ENCODE measurements at places on chromosomes 6 and 20.

DNA sequence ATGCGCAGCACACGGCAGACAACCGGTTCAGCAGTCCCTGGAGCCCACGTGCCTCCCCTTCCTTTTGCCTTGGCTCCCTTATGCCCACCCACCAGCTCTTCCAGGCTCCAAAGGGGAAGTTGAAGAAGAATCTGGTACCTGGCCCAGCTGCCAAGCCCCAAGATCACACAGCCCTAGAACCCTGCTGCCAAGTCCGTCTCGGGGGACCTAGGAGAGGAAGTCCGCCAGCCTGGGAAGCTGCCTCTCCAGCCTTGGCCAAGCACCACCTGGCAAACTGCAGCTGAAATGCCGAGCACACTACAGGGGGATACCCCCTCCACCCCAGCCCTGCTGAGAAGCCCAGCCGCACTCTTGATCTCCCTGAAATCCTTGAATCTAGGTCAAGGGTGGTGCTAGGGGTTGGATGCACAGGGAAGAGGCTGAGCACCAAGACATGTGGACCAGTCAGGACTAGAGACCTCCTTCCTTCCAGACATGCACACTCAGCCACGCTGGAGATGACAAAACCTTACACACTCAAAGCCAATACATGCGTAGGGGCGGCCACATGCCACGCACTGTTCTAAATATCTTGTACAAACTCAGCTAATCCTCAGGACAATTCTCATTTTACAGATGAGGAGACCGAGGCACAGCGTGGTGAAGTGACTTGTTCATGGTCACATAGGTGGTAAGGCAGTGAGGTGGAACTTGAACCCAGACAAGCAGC lies 124.1 kb downstream of the PREX1 start:
- no peak for DNase-seq

DNA sequence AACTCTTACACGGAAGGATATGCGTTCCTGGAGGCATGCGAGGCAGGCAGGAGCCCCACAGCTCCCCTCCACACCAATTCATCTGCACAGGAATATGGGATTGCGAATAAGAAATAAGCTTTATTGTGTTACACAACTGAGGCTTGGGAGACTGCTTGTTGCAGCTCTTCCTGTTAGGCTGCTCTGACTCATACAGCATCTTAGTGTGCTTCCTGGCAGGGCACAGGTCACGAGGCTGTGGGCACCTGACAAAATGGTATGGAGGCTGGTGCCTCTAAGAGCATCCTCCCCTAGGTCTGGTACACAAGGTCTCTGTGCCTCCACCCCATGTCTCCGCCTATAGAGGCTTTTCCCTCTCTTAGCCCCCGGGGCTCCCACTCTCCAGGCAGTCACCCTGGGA lies 6.8 kb downstream of the SLC22A3 start:
- no peak for DNase-seq

GRCh38 chr6:32664827-32665362 lies 1.6 kb downstream of the HLA-DQB1 start:
- DNase-seq = no peak

GRCh38 chr6:162728706-162729105 lies 932 bp downstream of the PACRG start:
- DNase-seq = no peak

DNA sequence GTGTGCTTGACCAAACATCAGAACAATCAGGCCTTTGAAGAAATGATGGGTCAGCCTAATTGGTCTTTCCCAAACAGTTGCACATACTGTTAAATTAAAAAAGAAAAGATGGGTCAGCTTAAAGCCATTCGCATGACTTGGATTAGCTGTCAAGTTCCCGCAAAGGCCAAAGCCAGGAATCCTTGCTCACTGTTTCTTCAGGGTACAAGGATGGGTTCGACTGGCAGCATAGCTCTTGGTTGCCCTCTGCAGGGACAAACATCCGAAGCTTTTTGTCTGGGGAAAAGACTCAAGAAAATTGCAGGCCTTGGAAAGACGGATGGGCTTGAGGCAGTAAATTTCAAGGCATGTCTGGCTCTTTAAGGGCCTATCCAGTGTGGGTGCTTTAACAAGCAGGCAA lies 168.0 kb downstream of the HDGFL1 start:
- peak; percentile 77 for DNase-seq

- DNase-seq = no peak
Measured at GRCh38 chr6:157091243-157091642, 232.1 kb downstream of the TMEM242 start.

DNA sequence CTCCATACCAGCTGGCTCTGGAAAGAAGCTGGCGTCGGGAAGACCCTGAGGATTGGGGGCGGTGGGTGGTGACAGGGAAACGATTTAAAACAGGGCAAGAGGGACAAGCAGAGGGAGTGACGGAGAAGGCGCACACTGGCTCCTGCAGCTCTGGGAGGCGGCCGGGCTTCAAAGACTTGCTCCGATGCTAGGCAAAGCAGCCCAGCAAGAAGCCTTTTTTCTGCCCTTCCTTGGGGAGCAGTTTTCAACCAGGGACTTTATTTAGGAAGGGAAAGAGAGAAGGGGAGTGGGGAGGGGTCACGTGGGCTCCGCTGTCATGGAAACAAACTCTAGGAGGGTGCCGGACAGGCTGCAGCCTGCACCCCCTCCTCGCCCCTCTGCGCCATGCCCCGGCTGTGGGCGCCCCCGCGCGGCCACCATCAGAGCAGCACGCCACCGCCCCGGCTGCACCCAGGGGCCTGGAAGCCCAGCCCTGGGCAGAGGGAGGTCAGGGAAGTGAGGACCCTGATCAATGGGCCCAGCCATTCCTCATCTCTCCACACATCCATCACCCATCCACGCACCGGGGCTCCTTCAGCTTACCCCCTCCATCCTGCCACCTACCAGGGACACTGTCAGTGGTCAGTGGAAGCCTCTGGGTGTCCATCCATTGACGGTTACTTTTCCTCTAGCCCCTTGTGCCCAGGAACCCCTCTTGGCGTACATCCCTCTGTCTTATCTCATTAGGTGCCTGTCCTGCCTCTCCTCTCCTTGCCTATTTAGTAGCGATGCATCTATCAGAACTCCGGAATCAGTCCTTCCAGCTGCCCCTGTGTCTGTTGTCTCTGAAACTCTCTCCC lies 66.6 kb upstream of the CCDC167 start:
- DNase-seq = peak; percentile 48

- no peak for DNase-seq
Measured at GRCh38 chr6:35439308-35439707, 12.8 kb upstream of the FANCE start.

GRCh38 chr20:61608275-61609085 lies 356.4 kb downstream of the CDH4 start:
- DNase-seq = peak; percentile 76
